ENCODE measurements at places on chromosomes 7 and 10.

DNA sequence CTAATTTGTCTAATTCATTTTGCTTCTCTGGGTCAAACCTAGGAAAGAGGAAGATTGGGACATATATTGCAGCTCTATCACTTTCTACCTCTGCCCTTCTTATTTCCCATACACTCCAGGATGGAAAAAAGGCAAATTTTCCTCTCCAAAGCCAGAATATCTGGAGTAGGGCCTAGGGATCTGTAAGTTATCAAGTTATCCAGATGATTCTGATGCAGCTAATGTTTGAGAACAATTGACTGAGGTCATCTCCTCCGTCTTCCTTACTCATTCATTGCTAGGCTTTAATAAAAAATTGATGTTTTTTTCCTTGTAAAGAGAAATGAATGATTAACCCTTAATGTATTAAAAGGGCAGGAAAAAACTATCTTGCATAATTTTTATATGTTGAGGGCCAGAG is 211.9 kb upstream of the GLI3 start:
- no peak for DNase-seq

DNA sequence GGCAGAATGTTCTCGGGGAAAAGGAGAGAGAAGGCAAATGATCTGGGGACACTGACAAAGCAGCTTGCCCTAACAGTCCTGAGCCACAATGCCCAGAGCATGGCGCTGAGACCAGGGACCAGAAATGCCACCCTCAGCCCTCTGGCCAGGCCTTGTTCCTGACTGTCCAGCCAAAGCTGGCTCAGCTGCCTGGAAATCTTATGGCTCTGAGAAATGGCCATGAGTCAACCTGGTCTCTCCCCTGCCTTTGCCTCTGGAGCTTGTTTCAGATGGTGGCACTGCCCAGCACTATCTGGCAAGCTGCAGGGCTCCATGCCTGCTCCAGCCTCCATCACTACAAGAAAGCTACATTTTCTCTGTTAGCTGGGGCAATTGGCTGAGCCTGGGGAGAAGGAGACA is 90.5 kb upstream of the PLXNA4 start:
- DNase-seq, result no peak

- no peak for DNase-seq
These were observed 692.8 kb upstream of the LRRN3 start for GRCh38 chr7:110397927-110398660.

DNA sequence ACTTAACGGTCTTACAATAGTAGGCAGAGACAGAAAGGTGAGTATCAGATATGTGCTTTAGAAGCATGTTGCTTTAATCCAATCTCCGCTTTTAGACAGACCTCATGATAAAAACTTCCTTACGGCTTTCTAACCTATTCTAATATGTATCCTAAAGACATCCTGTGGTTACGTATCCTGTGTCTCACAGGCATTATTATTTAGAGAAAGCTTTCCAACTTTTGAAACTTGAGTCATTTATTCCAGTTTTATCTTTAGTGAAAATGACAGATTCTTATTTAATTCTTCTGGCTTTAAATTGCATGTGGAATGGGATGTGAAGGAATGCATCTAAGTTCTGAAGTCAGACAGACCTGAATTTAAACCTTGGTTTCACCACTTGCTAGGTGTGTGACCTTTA is 118.9 kb downstream of the OTUD1 start:
- no peak for DNase-seq

DNA sequence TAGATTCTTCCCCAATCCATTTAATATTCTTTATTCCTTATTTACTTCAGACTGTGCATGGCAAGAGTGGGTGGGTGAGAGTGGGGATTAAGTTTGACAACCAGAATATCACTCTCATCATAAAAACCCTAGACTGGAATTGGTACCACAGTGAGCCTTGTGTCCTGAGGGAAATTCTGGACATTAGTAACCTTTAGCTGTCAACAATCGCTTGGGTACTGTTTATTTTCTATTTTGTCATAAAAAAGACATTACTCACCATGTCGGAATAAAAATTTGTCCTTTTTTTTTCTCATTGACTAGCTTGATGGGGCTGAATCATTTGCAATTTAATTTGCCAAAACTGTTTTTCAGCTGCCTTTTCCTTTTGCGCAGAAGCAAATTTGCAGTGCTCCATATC is 176.1 kb upstream of the SEMA3C start:
- no peak for DNase-seq

GRCh38 chr10:80500572-80501380 is 36.9 kb upstream of the SH2D4B start:
- no peak for DNase-seq

- DNase-seq, result no peak
These were observed 305.5 kb downstream of the C7orf25 start for GRCh38 chr7:42606193-42606905.

GRCh38 chr10:132669208-132669861 is 116.6 kb downstream of the NKX6-2 start:
- no peak for DNase-seq

Data from cortex of kidney (tissue), 1 donor.